ENCODE measurements at places on chromosomes 2 and 18.

GRCh38 chr2:169659320-169659719 lies 34.9 kb downstream of the CFAP210 start:
- no peak for DNase-seq

GRCh38 chr2:105877945-105878344 lies 133.2 kb downstream of the NCK2 start:
- DNase-seq, result no peak

GRCh38 chr18:10718809-10719208 lies 193.0 kb downstream of the NAPG start:
- DNase-seq, result no peak

- DNase-seq, result no peak
These were observed 30.2 kb upstream of the GRP start for GRCh38 chr18:59189746-59190145.

- DNase-seq, result no peak
These were observed 76.9 kb upstream of the ASB18 start for GRCh38 chr2:236341067-236341466.
